ENCODE measurements at places on chromosomes 13 and 19.

GRCh38 chr13:46106839-46107371 is 2.1 kb upstream of the CPB2 start:
- no peak for DNase-seq

DNA sequence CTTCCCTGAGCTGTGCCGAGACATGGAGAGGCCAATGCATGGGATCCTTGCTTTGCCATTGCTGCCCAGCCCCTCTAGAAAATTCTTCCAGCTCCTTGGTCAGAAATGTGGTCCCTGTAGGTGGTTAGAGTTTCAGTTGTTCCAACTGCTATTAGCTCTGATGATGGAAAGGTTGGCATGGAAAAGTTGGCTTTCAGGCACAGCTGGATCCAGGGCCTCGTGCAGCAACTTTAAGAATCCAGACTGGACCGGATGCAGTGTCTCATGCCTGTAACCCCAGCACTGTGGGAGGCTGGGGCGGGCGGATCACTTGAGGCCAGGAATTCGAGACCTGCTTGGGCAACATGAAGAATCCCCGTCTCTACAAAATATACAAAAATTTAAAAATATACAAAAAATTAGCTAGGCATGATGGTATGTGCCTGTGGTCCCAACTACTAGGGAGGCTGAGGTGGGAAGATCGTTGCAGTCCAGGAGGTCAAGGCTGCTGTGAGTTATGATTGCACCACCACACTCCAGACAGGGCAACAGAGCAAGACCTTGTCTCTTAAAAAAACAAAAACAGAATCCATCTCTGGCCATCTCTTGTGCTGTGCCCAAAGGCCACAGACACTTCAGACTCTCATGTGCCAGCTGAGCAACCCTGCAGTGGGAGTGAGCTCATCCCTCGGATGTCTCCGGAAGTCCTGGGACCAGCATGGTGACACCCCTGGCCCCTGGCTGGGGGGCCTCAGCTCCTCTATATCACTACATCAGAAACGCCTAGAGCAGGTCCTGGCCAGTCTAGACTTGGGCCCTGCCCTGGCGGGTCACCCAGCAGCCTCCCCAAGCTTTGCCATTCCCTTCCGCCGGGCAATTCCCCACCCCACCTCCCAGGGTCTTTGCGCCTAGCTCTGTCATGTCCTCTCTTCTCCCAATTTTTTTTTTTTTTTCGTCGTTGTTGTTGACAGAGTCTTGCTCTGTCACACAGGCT is 16.8 kb downstream of the MEX3D start:
- no peak for DNase-seq

GRCh38 chr13:110057052-110057451 is 249.9 kb downstream of the COL4A1 start:
- no peak for DNase-seq

- DNase-seq = no peak
Measured at GRCh38 chr13:74820809-74821208, 661.2 kb downstream of the TBC1D4 start.

DNA sequence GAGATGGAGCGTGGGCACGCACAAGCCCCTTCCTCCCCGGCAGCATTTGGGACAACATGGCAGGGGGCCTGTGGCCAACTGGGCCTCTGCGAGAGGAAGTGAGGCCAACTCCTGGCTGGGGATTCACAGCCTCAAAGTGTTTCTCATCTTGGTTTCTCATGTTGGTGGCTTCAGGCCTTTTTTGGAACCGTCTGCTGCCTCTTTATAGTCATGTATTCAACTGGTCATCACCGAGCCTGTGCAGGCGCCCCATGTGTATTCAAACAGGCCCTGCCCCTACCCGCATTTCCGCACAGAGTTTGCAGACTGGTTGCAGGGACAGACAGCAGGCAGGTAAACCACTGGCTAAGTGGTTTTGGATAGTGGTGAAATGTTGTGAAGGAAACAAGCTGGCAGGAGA is 17.3 kb upstream of the RELB start:
- no peak for DNase-seq

- no peak for DNase-seq
Measured at GRCh38 chr13:91184244-91184926, 163.1 kb upstream of the MIR17HG start.

DNA sequence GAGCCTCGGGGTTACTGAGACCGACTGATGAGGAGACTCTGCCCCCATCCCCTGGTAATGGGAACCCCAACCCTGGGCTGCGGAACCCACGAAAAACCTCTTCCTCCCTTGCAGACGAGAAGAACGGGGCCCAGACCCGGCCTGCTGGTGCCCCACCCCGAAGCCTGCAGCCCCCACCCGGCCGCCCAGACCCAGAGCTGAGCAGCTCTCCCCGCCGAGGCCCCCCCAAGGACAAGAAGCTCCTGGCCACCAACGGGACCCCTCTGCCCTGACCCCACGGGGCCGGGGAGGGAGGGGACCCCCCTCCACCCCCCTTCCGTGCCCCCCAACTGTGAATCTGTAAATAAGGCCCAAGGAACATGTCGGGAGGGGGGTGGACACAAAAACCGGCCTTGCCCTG is 13.3 kb downstream of the TMEM150B start:
- DNase-seq = no peak

DNA sequence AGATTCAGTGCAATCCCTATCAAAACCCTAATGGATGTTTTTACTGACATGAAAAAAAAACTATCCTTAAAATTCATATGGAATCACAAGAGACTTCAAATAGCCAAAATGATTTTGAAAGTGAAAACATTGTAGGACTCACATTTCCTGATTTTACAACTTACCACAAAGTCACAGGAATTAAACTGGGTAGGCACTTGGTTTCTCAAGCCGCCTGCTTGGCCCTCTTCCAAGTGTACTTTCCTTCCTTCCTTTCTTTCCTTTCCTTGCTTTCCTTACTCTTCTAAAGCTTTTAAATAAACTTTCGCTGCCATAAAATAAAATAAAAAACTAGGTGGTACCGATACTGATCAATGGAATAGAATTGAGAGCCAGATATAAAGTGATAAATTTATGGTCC is 21.0 kb upstream of the CD33 start:
- no peak for DNase-seq

DNA sequence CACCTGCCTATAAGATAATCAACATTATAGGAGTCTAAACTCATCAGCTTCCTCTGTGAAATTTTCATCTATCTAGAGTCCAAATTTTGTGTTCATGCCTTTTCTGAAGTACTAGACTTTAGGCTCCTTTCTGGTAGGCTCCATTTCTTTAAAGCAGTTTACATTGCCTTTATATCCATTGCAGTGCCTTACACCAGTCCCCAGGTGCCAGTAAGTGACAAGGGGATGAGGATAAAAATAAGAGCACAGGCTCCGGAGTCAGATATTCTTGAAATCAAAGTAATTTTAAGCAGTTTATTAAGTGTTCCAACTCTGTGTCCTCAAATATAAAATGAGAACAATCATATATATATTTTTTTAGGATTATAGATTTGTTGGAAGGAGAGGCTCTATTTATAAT is 10.6 kb upstream of the CYSLTR2 start:
- DNase-seq = no peak

GRCh38 chr19:35144259-35144599 is 1.2 kb downstream of the FXYD7 start:
- DNase-seq = no peak

DNA sequence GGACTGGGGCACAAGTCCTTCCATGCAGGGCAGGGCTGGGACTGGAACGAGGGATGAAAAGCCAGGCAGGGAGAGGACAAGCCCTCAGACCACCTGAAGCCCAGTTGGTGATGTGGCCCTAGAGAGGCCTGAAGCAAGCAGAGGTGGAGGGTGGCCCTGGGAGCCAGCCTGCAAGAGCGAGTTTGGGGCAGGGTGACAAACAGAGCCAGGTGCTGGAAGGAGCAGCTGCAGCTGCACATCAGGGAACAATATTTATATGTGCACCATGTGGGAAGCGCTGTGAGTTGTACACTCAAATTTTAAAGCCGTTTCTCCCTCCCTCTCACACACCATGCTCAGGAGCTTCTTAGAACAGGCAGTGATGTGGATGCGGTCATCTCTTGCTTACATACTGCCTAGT is 67.8 kb downstream of the FGF9 start:
- DNase-seq = no peak

GRCh38 chr19:47330466-47330869 is 1.5 kb upstream of the C5AR2 start:
- no peak for DNase-seq
